ENCODE measurements at places on chromosomes 12 and 14.

DNA sequence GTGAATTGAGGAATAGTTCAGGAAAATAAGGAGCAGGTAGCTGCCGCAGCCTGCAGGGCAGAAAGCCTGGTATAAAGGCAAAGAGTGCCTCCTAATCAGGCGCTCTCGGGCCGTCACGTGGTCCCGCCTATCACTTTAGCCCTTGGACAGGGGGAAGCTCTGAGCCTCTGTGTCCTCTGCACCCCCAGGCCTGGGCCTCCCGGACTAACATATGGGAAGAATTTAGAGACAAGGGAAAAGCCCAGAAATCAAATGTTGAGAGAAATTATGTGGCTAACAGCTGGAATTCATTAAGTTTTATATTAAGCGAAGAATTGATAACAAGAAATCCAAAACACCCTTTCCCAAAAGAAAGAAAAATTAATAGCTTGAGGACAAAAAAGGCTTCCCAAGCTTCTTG lies 417.7 kb downstream of the ATP23 start:
- no peak for DNase-seq

GRCh38 chr14:34971801-34972200 lies 11.0 kb upstream of the SRP54 start:
- DNase-seq, result no peak

DNA sequence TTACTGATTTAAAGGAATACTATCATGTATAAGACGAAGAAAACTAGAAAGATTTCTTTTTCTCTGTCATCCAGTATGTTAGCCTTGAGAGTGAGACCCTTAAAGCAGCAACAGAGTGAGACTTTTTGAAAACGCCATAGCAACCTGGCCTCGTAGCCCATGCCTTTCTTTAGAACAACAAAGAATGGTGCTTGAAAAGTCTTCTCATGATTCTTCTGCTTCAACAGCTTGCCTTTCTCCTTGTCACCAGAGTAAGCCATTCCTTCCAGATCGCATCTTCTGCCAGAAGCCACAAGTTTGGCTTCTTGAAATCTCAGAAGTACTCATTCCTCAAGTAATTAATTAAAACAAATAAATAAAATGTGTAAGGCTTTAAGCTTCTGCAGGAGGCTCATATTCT lies 109.3 kb downstream of the PDE3A start:
- DNase-seq, result no peak

- DNase-seq, result no peak
Measured at GRCh38 chr12:6092784-6093722, 31.4 kb downstream of the VWF start.

GRCh38 chr14:41636492-41637392 lies 30.1 kb downstream of the LRFN5 start:
- DNase-seq, result no peak

- no peak for DNase-seq
Measured at GRCh38 chr12:11785712-11786111, 136.2 kb downstream of the ETV6 start.

GRCh38 chr12:103336940-103337339 lies 158.8 kb downstream of the C12orf42 start:
- DNase-seq, result no peak

GRCh38 chr12:51678086-51678724 lies 87.2 kb downstream of the SCN8A start:
- peak; percentile 11 for DNase-seq

DNA sequence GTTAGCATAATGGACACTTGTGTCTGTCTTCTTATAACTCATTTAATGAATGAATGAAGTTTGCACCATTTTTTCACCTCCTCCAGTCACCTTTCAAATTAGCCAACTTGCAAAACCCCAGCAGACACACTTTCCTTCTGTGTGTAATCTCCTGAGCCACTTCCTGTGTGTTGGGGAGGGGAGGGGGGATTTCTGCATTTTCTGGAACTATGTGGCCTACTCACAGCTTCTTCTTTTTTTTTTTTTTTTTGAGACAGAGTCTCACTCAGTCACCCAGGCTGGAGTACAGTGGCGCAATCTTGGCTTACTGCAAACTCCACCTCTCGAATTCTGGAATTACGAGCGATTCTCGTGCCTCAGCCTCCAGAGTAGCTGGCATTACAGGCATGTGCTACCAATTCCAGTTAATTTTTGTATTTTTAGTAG lies 4.1 kb upstream of the SERPINA1 start:
- DNase-seq, result no peak

- DNase-seq, result no peak
Measured at GRCh38 chr12:75974323-75975187, 57.0 kb downstream of the PHLDA1 start.

- DNase-seq, result no peak
Measured at GRCh38 chr12:129186952-129187351, 333.7 kb downstream of the GLT1D1 start.

- DNase-seq, result no peak
Measured at GRCh38 chr12:40107803-40108620, 2.1 kb upstream of the SLC2A13 start.

DNA sequence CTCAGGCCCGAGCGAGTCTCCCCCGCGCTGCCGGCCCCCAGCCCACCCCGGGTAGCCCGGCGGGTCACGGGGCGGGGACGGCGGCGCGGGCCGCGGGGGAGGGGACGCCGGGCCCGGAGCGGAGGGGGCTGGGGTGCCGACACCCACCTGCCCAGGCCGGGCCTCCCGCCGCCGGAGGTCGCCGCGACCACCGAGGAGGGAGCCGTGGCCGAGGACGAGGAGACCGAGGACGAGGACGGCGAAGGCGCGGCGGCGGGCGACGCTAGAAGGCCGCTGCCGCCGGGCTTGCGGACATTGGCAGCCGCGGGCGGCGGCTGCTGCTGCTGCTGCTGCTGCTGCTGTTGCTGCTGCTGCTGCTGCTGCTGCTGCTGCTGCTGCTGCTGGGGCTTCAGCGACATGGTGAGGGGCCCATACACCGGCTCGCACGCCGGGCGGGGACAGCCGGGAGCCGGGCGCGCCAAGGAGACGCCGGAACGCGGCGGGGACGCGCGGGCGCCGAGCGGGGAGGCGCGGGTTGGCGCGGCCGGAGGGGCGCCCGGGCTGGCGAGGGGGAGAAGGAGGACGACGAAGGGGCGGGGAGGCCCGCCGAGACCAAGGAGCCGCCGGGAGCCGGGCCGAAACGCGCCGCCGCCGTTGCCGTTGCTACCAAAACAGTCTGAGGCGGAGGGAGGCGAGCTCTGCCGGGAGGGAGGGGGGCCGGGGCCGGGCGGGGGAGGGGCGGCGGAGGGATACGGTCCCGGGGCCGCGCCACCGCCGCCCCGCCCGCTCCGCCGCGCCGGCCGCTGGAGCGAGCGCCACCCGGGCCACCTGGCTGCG lies at the start of gene ATXN2:
Gene ATXN2, minus strand, starts transcription at position 679 of the 816 bp plus-strand sequence. Its CDS starts 281 bp downstream, at position 398.
- DNase-seq, result peak; percentile 79

DNA sequence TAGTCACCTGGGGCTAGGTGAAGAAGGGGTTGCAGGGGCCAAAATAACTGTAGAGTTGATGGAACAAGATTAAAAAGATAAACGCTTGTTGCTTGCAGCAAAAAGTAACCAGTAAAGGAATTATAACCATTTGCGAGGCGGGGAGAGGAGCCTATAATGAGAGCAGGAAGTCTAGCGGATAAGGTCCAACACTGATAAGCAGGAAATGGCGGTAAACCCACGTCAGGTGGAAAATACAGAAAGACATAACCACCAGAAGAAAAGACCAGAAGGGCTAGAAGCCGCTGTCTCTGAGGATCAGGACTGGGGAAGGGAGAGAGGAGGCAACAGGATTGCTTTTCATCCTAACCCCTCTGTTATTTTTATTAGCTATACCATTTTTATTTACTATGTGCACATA lies 303.3 kb downstream of the DPF3 start:
- DNase-seq, result no peak

DNA sequence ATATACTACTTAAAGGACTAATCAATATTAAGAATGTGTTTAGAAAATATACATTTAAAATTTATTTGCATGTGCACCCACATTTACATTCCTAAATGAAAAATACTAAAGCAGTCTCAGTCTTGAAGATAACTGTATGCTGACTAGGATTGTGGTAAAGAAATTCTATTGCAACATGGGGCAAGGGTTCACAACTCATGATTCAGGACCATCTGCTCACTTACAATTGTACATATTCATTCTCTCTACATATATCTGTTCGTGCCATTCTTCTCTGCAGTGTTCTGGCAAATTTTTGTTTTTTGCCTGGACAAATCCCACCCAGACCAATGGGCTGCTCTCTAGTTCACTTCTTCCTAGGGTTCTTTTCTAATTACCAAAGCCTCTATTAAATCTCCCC lies 417.2 kb upstream of the NOVA1 start:
- no peak for DNase-seq

GRCh38 chr14:106586098-106586704 lies 1059.8 kb downstream of the TMEM121 start:
- DNase-seq, result peak; percentile 57

- no peak for DNase-seq
Measured at GRCh38 chr14:38016497-38016896, 191.2 kb upstream of the SSTR1 start.

DNA sequence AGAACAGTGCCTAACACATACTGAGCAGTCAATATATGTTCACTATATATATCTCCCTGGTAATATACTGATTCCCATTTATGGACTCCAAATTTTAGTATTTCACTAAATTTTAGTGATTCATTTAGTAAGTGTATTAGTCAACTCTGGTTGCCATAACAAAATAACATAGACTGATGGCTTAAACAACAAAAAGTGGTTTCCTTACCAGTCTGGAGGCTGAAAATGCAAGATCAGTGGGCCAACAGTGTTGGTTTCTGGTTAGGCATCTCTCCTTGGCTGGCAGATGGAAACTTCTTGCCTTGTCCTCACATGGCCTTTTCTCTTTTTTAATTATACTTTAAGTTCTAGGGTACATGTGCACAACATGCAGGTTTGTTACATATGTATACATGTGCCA lies 28.7 kb downstream of the SIX6 start:
- no peak for DNase-seq

DNA sequence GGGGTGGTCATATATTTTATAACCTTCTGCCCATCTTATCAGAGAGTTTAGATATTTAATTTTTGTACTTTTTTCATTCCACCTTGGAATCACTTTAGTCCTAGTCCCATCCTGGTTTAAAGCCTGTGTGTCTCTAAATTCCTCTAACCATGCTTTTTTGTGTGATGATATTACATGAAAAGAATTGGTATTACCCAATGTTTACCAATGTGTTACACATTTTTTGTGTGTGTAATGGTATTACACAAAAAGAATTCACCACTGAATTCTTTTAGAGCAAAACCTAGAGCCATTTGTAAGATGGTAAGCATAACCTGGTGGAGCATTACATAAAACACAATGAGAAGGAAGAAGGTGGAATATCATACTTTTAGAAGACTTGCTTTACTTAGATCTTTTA lies 77.5 kb downstream of the FAR2 start:
- DNase-seq, result no peak

GRCh38 chr12:49893753-49894750 lies 9.6 kb downstream of the FAIM2 start:
- no peak for DNase-seq

GRCh38 chr12:43309959-43310358 lies 242.0 kb downstream of the ADAMTS20 start:
- no peak for DNase-seq

- DNase-seq, result no peak
Measured at GRCh38 chr14:75234173-75235115, 44.2 kb upstream of the FOS start.

DNA sequence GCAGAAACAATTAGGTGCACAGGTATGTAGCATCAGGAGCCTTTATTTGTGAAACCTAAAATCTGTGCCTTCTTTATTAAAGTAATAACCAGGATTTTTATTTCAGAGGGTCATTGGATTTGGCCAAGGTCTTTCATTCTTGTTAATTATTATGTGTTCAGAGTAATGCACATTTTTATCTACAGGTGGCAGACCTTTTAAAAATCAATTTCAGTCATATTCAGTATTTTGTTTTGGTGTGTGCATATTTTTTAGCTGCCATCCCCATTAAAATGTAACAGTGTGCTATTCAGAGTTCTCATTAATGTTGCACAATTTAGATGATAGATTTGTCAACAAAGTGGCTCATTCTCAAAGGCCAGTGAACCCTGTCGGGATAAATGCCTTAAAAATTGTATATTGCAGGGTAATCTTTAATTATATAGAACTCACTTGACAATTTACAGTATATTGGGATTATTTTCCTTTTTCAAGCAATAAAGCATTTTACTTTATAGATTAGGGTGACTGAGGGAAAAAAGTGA lies 319.3 kb upstream of the SOX5 start:
- DNase-seq, result no peak

DNA sequence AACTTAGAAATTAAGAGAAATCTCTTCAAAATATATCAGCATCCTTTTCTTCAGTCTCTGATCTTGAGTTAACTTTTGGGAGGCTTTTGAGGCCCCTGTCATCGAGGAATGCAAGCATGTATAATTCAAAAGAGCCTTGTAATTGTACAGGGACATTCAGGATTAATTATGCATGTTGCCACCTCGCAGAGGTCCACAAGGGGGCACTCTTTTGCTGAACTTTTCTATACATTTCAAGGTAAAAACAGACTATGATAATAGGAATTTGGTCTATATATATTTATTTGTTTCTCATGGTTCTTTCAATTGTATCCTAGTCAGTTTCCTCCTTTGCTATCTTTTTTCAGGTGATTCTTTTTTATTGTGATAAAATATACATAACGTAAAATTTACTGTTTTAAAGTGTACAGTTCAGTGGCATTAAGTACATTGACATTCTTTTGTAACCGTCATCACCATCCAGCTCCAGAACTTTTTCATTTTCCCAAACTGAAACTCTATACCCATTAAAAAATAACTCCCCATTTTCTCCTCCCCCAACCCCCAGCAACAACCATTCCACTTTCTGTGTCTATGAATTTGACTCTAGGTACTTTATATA lies 47.0 kb upstream of the SLC2A13 start:
- no peak for DNase-seq

DNA sequence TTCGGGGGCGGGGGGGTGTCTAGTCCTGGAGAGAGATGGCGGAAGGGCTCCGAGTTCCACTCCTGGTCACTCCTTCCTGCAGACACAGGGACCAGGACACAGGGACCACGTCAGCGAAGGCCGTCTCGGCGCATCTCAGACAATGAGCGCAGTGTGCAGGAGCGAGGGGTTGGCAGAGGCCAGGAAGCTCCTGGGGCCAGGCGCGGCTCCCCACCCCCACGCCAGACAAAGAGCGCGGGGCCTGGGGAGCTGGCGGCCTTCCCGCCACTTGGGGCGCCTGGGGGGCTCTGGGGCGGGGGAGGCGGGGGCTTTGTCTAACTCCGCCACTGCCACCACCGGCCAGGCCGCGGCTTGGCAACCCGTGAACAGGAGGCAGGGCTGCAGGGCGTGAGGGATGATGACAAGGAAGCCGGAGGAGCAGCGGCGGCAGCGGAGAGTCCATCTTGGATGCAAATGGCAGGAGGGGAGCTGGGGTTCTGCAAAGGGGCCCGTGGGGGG lies 2.2 kb downstream of the CDK2AP1 start:
- DNase-seq, result peak; percentile 41

All from stimulated activated naive CD4-positive, alpha-beta T cell (primary cell).